ENCODE measurements at places on chromosomes 6 and 20.
A peak's percentile ranks its signal among the peaks of the same experiment; 100 is the strongest.

DNA sequence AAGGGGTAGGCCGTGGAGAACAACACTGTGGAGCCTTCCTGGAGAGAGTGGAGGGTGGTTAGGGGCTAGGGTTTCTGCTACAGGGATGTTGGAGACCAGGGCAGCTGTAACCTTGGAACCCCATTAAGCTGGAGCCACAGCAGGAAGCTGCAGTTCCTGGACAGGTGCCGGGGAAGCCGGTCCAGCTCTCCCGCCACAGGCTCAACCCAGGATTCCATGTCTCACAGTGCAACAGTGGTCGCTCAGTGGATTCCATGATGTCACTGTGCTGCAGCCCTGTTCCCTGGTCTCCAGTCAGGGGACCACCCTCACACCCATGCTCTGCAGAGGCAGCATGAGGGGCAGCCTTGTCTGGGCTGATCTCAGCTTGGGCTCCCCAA is 264.6 kb upstream of the CDYL start:
- DNase-seq, result no peak

GRCh38 chr20:43984587-43984986 is 69.9 kb downstream of the TOX2 start:
- no peak for DNase-seq

DNA sequence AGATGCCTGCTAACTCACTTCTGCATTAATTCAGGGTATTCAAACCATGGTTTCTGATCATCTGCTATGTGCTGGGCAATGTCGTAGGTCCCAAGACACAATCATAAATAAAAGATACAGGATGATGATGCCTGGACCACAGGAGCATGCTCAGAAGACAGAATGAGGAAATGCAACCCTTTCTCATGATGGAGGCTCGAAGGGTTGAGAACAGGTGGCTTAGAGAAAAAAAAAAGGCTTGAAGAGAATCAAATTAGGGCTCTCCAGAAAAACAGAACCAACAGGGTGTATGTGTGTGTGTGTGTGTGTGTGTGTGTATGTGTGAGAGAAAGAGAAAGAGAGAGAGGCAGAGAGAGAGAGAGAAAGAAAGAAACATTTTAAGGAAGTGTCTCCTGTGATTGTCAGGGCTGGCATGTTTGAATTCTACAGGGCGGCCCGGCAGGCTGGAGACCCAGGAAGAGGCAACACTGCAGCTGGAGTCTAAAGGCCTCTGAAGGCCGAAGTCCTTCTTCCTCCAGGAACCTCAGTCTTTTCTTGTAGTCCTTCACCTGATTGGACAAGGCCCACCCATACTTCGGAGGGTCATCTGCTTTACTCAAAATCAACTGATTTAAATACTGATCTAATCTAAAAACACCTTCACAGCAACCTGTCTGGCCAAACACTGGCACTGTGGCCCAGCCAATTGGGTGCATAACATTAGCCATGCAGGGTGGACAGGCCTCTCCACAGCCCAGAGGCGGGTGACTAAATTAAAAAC is 143.8 kb downstream of the ERMARD start:
- DNase-seq, result no peak

DNA sequence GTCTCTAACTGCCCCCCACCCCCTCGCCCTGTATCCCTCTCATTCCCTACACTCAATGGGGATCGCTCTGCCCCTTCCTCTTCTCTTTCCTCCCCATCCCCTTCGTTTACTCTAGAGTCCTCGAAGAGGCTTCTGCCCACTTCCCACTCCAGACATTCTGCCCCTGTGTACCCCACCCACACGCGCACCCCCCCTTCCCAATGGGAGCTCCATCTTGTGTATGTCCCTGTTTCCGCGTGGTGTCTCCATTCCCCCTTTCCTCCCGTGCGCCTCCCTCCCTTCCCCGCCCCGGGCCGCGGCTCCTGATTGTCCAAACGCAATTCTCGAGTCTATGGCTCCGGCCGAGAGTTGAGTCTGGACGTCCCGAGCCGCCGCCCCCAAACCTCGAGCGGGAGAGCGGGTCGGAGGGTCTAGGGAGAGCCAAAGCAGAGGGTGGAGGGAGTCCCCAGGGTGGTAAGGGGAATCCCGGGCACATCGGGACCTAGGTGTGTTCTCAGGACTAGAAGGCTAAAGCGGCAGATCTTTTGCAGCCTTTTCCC is 679 bp upstream of the RING1 start:
- peak; percentile 78 for DNase-seq

- DNase-seq, result no peak
Observed at GRCh38 chr6:83868639-83869038, 9.2 kb downstream of the CYB5R4 start.

DNA sequence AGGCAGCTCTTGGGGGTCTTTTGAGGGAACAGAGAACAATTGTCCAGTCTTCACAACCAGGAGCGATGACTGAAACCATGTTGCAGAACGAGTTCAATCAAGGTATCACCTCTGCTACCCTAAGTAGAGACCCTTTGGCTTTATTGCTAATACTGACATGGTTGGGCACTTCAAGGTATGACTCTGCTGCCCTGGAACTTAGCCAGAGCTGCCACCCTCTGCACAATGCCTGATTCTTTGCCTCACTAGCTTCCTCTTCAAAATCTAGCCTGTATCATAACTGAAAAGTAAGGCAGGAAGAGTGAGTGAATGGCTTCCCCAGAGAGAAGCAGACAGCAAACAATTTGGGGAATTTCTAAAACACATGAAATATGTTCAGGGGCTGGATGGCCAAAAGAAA is 592.7 kb upstream of the NRSN1 start:
- DNase-seq, result no peak
